ENCODE measurements at places on chromosomes 12 and 14. TPM values are rescaled to one million over a fixed set of nuclear protein-coding genes. Genes with fewer than 3 reads are reported as not detected.

Gene ATP2A2
- polyA plus RNA-seq: 621 TPM

Gene RGS6
- 4.8 TPM for polyA plus RNA-seq

Gene MUCL1
- not detected for polyA plus RNA-seq

Gene DCAF5
- 39.5 TPM for polyA plus RNA-seq

DNA sequence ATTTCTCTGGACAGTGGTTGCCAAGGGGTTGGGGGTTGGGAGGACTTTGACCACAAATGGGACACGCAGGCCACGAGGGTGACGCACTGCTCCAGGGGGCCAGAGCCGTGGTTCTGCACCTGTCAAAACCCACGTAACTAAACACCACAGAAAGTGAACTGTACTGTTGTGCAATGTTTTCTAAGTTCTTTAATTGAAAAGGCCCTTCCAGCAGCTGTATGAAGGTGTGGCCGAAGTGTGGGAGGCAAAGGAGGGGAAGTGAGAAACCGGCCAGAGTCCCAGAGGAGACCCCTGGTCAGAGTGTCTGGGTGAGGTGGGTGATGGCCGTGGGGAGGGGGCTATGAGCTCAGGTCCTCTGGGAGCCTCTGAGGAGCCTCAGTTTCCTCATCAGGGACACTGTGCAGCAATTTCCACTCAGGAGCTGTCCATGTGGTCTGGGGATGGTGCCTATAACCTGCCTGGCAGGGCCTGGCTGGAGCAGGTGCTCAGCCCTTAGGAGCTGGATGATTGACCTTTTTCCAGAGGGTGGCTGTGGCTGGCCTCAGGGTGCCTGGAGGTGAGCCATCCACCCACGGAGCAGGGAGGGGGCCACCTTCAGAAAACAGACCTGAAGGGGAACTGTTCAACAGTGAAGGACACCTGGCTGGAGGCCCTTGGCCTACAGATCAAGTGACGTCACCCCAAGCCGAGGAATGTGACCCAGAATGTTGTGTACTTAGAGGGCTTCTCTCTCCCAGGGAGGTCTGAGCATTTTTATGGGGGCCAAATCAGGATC, 9.8 kb upstream of the BDKRB2 start:
- DNase-seq: peak; percentile 34

- DNase-seq: no peak
Observed at GRCh38 chr12:27367078-27367477, 34.4 kb downstream of the BMAL2 start.

GRCh38 chr12:78885466-78885865, 20.9 kb downstream of the SYT1 start:
- no peak for DNase-seq

GRCh38 chr12:123049398-123050240, 69.1 kb downstream of the ARL6IP4 start:
- no peak for DNase-seq

GRCh38 chr12:58720421-58720820, 199.9 kb downstream of the LRIG3 start:
- DNase-seq: no peak

GRCh38 chr14:42172304-42172703, 565.6 kb downstream of the LRFN5 start:
- no peak for DNase-seq
